NCI-H774 (cell line): ENCODE measurements at places on chromosomes 16 and 17.

GRCh38 chr16:19241512-19241911 lies 44.0 kb upstream of the CLEC19A start:
- DNase-seq = no peak

GRCh38 chr17:69142175-69142802 lies 594 bp upstream of the ABCA6 start:
- DNase-seq = no peak

- no peak for DNase-seq
Observed at GRCh38 chr17:80780381-80781198, 211.1 kb upstream of the CHMP6 start.

GRCh38 chr17:39750131-39751015 lies 12.6 kb downstream of the GRB7 start:
- no peak for DNase-seq

DNA sequence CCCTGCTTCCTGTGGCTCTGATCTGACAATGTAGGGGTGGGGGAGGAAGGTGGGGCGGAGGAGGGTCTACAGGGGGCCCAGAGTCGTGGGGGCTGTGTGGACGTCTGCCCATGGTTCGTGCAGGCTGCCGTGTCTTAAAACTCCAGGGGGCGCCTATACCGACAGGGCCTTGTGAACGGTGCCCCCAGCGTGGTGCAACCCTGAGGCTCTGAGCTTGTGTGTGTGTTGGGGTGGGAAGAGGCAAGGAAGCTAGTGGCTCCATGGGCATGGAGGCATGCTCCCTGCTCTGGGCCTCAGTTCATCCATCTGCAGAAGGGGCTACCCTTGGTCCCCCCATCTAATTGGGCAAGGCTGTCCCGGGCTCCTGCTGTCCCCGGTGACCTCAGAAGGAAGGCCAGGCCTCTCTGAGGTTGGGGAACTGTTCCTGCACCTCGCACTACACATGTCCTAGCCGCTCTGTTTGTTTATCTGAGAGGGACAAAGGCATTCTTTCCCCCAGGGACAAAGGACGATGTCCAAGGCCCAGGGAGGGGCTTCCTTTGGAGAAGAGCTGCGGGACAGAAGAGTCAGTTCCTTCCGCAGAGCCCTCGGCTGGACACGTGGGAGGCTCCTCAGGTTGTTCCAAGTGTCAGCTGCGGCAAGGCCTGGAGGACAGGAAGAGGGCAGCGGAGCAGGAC lies 13.5 kb downstream of the CA4 start:
- no peak for DNase-seq

GRCh38 chr16:88975511-88976061 lies 1.4 kb downstream of the CBFA2T3 start:
- no peak for DNase-seq

DNA sequence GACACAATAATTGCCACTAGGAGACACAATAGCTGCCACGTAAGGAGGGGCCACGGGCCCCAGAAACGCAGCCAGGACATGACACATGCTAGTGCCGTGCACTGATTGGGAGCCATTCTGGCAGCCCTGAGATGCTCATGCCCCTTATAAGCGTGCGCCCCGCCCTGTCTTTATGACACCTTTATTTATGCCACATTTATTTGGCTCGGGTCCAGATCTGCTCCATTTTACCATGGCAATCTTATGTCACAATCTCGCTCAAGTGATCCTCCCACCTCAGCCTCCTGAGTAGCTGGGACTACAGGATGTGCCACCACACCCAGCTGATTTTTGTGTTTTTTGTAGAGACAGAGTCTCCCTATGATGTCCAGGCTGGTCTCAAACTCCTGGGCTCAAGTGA lies 43.8 kb upstream of the NF1 start:
- no peak for DNase-seq

DNA sequence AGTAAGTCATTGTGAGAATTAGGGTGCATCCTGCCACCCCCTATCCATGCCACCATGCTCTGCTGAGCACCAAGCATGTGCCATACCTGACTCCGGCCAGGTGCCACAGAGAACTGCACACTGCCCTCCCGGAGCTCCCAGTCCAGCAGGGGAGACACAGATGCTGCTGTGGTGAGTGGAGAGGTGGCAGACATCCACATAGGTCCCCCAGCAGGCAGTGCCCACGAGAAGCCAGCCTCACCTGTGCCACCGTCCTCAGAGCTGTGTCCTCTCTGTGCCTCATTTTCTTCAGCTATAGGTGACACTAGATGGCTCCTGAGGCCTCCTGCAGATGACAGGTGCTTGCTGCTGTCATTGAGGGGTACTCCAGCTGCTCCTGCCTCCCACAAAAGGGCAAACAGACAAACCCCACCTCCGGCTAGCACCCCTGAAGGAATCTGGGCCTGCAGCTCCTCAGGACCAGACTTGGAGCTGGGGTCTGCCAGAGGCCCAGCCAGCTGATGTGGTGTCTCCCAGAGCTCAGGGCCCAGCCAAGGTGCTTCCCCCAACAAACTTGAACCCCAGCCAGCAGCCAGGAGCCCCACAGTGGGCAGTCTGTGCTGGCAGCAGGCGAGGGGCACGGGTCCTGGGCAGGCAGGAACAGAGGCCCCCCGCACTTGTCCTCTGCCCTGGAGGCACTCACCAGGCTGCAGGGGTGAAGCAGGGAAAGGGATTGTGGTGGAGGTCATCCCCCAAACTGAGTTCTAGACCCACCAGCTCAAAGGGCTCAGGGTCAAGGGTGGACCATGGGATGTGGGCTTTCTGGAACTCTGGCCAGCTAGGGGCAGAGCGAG lies 17.1 kb downstream of the FOXJ1 start:
- DNase-seq = no peak

DNA sequence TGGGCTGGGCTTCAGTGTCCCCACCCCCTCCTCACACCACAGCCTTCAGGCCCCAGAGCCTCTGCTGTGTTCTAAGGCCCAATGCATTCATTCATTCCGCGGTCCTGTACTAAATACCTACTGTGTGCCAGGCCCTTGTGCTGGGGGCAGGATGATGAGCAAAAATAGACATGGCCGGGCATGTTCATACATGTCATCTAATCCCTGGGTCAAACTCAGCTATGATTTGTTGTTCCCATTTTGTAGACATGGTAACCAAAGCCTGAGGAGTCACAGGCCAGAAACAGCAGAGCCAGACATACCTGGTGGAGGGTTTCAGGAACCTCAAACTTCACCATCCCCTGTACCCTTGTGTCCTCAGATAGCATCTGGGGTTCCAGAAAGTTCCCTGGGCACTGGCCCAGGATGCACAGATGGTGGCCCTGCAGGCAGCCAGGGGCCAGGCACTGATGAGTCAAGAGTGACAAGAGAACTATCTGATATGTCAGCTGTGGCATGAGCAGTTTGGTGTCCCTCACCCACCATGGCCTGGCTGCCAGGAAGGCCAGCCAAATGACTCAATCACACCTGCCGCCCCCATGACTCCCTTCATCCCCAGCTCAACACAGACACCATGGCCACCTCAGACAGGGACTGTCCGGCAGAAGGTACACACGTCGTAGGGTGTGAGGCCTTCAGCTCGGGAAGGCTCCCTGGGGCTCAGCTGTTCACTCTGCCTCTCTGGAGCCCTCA lies 2.7 kb upstream of the RRAD start:
- DNase-seq = no peak

GRCh38 chr17:47368262-47368661 lies 44.5 kb downstream of the EFCAB13 start:
- DNase-seq = peak; percentile 3

- no peak for DNase-seq
Observed at GRCh38 chr16:51731160-51731559, 580.1 kb upstream of the SALL1 start.

GRCh38 chr17:80347536-80347935 lies 67.4 kb upstream of the ENDOV start:
- no peak for DNase-seq

DNA sequence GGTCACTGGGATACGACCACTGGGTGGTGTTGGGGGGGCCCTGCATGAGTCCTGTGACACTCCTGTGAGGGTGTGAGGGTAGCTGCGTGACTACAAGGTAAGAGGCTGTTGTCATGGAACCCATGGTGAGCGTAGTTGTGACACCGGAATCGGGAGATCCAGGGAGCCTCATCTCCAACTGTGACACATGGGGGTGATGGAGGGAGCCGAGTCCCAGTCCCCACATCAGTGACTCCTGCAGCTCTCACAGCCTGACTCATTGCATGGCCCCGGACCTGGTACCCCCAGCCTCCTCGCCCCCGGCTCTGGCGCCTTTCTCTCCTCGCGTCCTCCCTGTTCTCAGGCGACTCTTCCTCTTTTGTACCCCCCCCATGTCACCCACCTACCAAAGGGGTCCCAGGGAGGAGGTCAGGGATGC lies 14.2 kb downstream of the CDH16 start:
- no peak for DNase-seq

DNA sequence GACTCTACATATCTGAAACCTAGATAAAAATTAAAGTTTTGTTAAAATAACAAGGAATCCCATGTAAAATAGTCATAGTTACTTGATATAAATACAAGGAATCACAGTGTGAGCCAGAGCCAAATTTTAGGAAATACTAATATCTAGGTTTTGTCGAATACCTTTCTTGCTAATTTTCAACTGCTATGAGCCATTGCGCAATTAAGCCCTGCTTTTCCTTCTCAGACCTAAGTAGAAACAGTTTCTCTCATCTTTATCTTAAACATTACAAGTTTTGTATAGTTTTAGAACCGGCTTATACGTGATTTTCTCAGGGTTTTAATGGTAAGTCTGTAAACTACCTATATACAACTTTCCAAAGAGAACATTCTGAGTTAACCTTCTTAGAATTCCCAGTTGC lies 157.4 kb upstream of the NOG start:
- DNase-seq = no peak

- no peak for DNase-seq
Observed at GRCh38 chr17:33457477-33457876, 164.4 kb upstream of the ASIC2 start.

GRCh38 chr16:3810198-3810664 lies 70.3 kb downstream of the CREBBP start:
- no peak for DNase-seq

DNA sequence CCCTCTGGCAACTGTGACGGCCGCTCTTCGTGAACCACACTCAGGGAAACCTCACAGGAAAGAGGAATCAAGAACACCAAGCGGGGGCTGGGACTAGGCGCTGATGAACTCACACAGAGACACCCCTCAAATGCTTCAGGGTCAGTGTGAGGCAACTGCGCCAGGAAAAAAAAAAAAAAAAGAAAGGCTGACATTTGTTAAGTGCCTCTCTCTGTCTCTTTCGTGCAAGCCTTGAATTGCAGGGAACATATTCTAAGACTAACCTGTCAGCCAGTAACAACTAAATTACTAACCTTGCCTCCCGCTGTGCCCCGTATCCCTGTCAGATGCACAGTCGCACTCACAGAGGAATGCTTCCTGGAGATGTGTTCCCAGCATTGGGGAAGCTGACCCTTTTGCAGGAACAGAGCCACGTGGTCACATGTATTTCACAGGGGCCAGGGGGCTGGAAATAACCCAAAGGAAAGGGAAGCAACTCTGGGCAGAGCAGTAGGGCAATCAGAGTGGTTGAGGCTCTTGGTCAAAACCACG lies 247.8 kb downstream of the XYLT1 start:
- DNase-seq = no peak

DNA sequence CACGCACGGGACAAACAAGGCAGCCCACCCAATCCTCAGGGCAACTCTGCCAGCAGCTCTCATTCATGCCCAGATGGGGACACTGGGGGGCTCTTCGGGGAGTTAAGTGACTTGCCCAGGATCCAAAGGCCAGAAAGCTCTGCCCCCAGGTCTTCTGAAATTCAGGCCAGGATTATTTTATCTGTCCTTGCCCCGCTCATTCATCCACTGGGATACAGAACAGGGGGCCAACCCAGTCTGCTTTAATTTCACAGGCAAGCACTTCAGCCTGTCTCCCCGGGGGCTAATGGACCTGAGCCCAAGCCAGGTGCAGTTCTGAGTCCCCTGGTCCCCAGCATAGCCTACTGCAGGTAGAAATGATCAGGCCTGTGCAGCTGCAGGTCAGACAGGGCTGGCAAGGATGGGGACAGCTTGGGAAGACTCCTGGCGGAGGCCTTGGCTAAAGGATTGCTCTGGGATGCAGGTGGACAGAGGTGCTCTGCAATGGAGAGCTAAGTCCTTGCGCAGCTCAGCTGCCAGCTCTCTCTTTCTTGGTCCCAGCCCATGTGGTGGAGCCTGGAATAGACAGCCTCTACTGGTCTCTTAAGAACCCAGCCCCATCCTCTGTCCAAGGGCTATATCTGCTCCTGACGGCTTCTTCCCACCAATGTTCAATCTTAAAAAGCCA lies 766 bp upstream of the B3GNT9 start:
- DNase-seq = no peak

DNA sequence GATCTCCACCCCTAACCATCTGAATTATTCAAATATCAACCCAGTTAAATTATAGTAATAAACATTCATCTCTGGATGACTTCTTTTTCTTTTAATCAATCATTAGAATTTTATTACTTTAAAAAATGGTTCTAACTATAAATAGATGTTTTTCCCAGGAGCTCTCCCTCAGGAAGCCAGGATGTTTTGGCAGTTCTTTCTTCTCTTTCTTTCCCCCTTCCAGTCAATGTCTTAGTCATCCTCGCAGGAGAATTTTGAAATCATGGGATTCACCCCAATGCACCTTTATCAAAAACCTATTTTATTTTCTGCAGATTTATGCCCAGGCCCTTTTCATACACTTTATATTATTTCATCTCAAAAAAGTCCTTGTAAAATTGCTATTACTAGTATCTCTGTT lies 711.6 kb downstream of the CDH11 start:
- no peak for DNase-seq

DNA sequence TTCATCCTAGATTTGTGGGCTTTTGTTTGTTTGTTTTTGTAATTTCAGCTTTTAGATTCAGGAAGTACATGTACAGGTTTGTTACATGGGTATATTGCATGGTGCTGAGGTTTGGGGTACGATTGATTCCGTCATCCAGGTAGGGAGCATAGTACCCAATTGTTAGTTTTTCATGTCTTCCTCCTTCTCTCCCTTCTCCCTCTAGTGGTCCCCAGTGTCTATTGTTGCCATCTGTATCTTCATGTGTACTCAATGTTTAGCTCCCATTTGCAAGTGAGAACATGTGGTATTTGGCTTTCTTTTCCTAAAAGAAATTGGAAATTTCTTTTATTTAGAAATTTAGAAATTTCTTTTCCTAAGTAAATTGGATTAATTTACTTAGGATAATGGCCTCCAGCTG lies 37.1 kb upstream of the BCAS3 start:
- no peak for DNase-seq

DNA sequence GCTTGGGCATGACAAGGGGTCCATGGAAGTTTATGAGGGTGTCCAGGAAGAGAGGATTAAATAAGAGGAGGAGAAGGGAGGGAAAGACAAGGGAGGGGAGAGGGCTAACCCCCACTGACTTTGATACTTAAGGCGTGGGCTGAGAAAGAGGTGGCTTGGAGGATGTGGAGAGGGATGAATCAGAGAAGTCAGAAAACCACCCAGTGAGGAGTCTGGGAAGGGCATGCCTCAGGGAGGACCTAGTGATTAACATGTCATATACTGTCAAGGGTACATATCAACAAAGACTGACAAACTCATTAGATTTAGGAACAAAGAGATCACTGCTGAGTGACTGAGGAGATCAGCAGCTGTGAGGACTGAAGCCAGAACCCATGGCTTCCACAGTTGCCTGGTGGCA lies 145.4 kb downstream of the IRX5 start:
- DNase-seq = no peak

- no peak for DNase-seq
Observed at GRCh38 chr17:45905814-45906213, 11.5 kb downstream of the MAPT start.

GRCh38 chr16:67528222-67528869 lies at the start of gene RIPOR1:
RIPOR1 (plus strand) TSS chr16:67528829; CDS start chr16:67538447, 9,618 bp downstream.
- no peak for DNase-seq

- no peak for DNase-seq
Observed at GRCh38 chr17:46121841-46122485, 71.3 kb downstream of the KANSL1 start.

- no peak for DNase-seq
Observed at GRCh38 chr17:68909066-68909465, 46.1 kb downstream of the ABCA8 start.
